H9 (cell line): ENCODE measurements at places on chromosomes 11 and 22. TPM values are rescaled to one million over a fixed set of nuclear protein-coding genes. Genes with fewer than 3 reads are reported as not detected.

DNA sequence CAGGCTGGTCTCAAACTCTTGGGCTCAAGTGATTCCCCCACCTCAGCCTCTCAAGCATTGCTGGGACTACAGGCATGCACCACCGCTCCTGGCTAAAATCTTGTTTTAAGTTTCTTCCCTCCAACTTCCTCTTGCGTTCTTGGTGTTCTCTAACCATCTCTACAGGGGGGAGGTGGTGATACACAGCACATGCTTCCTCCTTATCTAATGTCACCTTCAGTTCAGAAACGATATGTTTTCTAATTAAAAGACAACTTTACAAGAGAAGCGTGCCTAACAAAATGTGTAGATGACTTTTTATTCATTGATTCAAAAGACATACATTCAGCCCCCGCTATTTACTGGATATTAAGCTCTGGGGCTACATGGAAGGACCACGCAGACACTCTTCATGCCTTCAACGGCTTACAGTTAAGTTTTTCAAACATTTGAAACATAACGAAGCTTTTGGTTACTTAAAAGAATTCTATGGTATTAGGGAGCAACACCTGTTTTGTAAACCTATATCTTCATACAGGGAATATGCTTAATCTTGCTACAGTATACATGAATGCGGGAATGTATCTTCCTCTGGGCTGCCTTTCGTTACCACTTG, 933 bp upstream of the DLAT start:
- no peak for DNase-seq

DNA sequence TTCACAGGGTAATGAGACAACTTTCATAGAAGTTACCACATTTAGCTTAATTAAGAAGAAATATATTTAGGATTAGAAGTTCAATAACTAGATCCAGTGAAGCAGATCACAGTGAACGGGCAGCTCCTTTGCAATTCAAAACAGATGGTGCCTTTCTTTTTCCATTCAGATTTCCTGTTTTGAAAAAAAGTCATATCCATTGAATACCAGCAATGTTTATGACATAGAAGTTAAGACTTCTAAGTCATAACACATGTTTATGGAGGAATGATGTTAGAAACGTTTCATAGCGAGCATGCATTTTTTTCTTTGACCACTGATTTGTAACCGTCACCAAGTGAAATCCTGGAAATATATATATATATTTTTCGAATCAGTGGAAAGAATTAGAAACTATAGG, 24.7 kb downstream of the LUZP2 start:
- DNase-seq, result no peak

DNA sequence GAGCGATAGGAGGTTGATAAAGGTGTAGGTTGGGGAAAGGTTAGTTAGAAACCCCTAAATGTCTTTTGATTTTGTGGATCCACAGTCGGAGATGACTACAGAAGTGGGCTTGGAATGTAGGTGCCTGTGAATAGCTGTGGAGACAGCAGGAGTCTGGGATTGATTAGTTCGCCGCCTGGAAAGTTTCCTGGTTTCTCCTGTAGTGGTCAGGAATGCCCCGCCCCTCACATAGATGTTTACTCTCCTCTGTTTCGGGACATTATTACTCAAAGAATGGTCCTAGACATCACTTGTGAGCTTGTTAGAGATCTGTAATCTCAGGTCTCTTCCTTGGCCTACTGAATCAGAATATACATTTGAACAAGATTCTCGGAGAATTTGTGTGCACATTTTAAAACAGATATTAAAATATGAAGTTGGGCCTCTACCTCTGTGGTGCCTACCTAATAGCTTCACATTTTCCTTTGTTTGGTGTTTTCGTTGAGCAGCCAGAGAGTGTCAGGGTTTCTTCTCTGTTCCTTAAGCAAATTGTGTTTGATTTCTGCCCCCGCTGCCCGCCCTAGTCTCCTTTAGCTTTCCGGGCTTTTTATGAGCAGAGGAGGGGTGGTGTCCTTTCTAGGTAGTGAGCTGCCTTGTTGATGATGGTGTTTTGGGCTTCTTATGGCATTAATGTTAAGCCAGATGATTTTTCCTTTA, 89.4 kb downstream of the PPP6R3 start:
- no peak for DNase-seq

DNA sequence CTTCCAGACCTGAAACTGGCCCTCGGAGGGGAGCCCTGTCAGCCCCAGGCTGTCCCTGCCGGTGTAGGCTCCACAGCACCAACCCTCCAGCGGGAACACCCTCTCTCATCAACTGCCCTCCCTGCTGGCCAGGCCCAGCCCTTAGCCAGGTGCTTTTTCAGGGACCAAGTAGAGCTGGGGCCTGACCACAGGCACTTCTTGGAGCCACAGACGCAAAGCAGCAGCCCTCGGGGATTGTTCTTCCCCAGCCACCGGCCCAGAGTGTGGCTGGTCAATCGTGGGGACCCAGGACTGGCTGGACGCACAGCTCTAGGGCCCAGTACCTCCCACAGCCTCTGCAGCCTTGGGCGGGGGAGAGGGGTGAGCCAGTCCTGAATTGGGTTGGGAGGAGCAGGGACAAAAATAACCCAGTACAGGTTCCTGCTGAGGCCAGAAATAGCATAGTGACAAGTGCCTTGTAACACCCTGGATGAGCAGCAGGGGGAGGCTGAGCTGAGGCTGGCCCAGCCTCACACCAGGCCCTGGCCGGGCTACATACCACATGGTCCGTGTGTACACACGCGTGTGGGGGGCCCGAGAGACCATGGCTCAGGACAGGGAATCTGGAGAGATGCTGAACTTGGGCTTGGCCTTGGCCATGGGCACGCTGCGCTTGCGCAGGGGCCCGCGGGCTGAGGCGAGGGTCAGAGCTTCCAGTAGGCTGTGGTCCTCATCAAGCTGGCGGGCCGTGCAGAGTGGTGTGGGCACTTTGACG, 2.0 kb downstream of the KCNJ11 start:
- DNase-seq, result peak; percentile 75

DNA sequence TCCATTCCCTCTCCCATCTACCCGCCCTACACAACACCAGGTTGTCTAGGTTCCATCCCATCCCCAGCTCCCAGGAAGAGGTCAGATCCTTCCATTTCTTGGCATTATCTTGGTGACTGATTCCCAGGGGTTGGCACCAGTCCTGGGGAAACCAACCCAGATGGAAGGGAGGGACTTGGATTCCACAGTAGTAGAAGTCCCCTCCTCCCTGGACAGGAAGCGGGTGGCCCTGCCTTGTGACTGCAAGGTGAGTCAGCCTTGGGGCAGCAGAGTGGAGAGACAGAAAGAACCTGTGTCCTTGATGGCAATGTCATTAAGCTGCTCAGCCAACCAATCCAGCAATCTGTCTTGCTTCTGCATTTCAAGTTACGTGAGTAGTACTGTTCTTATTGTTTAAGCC, 26.5 kb downstream of the SYT13 start:
- no peak for DNase-seq

- peak; percentile 42 for DNase-seq
These were observed 19.2 kb downstream of the GLYATL1 start for GRCh38 chr11:58958500-58958899.

DNA sequence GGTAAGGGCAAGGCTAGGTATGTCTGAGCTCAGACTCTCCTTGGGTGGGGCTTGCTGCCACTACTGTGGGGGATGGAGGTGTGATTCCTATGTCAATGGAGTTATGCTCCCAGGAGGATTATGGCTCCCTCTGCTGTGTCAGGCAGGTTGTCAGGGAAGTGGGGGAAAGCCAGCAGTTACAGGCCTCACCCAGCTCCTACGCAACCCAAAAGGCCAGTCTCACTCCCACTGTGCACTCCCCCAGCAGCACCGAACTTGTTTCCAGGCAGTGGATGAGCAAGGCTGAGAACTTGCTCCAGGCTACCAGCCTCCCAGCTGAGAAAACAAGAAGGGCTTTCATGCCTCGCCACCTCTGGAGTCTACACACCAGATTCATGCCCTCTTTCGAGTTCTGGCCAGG, 18.2 kb downstream of the C11orf91 start:
- DNase-seq, result no peak

- DNase-seq, result no peak
These were observed 126.3 kb upstream of the TIMP3 start for GRCh38 chr22:32674925-32675825.

GRCh38 chr11:110152199-110152598, 59.0 kb downstream of the ZC3H12C start:
- no peak for DNase-seq

The PIH1D2 gene
- 1.1 and 1.4 TPM in 2 replicates for total RNA-seq

The APOA5 gene
- total RNA-seq, result 0.11 TPM in 1 of 2 replicates, not detected in the other

The ARHGAP42 gene
- 35.5 and 39.1 TPM in 2 replicates for total RNA-seq
